ENCODE measurements at places on chromosomes 12 and 14.

DNA sequence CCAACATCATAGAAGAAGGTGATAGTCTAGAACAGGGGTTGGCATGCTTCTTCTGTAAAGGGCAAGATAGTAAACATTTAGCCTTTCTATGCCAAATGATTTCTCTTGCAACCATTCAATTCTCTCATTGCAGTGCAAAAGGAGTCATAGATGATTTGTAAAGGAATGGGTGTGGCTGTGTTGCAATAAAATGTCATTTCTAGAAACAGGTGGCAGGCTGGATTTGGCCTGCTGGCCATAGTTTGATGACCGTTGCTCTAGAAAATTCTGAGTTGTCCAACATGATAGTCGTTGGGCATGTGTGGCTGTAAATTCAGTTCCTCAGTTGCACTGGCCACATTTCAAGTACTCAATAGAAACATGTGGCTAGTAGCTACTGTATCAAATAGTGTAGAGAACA, 21.7 kb downstream of the SMCO2 start:
- no peak overlapping the region for H3K4me3 ChIP-seq
- no peak overlapping the region for H3K27ac ChIP-seq
- DNase-seq: no peak
- no peaks in the 10 kb centered on the region for H3K36me3 ChIP-seq
- H3K27me3 ChIP-seq: no peaks in the 10 kb centered on the region
- no peaks in the 10 kb centered on the region for H3K4me1 ChIP-seq

DNA sequence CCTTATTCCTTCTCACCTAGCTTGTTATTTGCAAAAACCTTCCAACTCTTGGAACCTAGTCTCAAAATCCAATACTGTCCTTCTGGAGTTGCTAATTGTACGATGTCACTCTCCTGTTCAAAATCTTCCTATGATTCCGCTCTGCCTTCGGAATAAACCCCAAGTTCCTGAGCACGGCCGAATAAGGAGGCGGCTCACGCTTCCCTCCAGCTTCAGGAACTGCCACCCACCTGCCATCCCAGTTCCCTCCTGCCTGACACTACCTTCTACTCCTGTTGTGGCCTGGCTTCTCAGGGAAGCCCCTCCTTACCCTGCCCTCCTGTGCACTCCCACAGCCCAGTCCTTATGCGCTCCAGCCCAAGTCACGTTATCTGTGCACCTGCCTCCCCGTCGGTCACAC, 73.2 kb downstream of the SETD3 start:
- no peak overlapping the region for H3K27ac ChIP-seq
- no peaks in the 10 kb centered on the region for H3K27me3 ChIP-seq
- H3K4me3 ChIP-seq: no peak overlapping the region

DNA sequence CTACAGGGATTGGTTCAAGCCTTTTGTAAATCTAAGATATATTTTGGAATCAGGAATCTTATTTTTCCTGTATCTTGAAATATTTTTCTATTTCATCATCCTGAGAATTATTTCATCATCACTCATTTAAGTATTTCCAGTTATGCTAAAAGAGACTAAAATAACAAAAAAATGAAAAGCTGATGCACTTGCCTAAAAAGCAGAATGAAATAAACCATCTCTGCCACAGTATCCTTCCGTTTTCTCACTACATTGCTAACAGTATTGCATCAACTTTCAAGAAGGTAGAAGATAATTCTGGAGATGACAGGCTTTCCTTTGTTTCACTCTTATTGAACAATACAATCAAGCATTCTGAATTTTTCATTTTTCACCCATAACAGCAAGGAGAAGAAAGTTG, 31.1 kb upstream of the EIF5 start:
- H3K27me3 ChIP-seq: no peaks in the 10 kb centered on the region
- H3K4me1 ChIP-seq: no peaks in the 10 kb centered on the region
- DNase-seq: no peak
- no peaks in the 10 kb centered on the region for H3K36me3 ChIP-seq

DNA sequence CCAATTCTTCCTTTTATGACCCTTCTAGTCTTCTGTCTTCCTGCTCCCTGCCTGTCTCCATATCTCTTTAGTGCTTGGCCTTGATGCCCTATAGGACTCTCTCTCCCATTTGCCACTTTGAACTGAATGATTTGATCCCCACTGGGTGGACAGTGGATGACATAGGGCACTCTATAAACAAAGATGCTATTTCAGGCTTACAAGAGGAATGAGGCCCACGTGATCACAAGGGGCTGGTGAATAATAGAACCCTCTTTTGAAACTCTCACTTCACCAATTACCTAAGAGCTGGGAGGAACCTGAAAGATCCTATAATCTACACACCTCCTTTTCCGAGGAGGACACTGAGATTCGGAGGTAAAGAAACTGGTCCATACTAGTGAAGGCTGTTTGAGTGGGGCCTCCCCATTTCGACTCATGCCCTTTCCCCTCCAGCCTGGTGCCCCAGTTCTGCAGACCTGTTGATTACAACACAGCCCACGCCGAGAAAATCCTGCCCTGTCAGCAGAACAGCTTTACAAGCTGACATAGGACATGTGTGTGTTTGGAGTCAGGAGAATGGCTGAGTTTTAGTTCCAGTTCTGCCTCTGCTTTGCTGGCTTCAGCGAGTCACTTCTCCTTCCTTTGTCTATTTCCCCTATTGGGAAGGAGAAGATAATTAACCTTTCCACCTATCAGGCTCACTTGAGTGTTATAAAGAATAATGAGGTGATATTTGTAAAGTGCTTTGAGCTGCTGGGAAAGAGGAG, 400.3 kb downstream of the ZFP36L1 start:
- no peaks in the 10 kb centered on the region for H3K27me3 ChIP-seq
- H3K36me3 ChIP-seq: no peaks in the 10 kb centered on the region
- H3K4me1 ChIP-seq: peaks cover 46% of the 10 kb centered on the region
- no peak overlapping the region for H3K27ac ChIP-seq

DNA sequence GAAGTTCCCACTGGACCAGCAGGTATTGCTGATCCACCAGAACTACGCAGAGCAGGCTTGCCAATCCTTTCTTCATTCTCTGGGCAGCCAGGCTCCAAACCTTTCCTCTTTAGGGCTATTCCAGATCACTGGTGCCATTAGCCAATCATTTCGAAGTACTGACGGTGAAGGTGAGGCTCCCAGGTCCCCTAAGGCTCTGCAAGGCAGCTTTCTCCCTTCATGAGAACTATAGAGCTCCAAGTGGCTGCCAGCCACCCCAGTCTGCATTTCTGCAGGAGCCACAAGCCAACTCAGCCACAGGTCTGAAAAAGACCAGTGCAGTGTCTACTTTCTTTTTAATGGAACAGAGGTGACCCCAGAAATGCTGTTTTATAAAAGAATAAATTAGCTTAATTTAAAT, 48.7 kb downstream of the RAB35 start:
- H3K27me3 ChIP-seq: no peaks in the 10 kb centered on the region
- no peak for DNase-seq
- H3K36me3 ChIP-seq: no peaks in the 10 kb centered on the region

DNA sequence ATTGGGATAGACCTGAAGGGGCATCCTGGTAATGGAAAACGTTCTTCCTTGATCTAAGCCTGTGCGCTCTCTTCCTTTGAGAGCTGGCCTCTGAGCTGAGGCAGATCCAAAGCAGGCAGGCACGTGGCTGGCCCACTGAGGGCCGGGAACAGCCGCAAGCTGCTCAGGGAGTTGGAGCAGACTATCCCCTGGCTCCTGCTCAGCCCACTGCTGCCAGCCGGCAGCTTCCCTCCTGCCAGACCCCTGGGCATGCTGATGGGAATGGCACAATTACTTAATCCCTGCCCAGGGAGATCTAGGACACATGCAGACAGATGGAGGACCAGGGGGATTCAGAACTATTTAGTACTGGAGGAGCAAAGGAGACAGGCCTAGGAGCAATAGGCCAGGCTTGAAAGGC, 14.4 kb downstream of the NEUROD4 start:
- H3K27ac ChIP-seq: no peak overlapping the region
- H3K4me3 ChIP-seq: no peak overlapping the region
- H3K27me3 ChIP-seq: no peaks in the 10 kb centered on the region
- H3K4me1 ChIP-seq: no peaks in the 10 kb centered on the region
- H3K36me3 ChIP-seq: no peaks in the 10 kb centered on the region
- DNase-seq: no peak

DNA sequence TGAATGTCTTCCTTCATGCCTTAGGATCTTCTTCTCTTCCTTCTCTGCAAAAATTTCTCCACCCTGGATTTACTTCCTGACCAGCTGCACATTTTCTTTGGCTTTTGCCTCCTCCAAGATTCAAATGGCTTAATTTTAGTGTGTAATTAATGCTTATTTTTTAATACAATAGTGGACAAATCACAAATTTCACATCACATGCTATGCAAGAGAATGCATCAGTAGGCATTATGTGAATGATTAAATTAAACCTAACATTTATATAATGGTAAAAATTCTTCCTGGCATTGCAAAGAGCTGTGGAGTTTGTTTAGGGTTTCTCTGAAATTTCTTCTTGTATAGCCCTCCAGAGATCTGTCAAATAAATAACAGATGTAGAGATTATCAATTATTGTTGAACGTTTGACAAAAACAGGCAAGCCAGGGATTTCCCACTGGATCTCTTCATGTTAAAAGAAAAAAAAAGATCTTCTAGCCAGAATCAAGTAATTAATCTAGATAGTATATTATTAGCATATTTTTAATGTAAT, 84.4 kb downstream of the NAV3 start:
- H3K4me1 ChIP-seq: no peaks in the 10 kb centered on the region
- H3K4me3 ChIP-seq: no peak overlapping the region
- H3K27ac ChIP-seq: no peak overlapping the region

GRCh38 chr14:104868811-104869572, 3.9 kb downstream of the CEP170B start:
- no peaks in the 10 kb centered on the region for H3K4me1 ChIP-seq
- no peaks in the 10 kb centered on the region for H3K27me3 ChIP-seq
- DNase-seq: no peak
- no peaks in the 10 kb centered on the region for H3K36me3 ChIP-seq
- H3K4me3 ChIP-seq: no peak overlapping the region
- H3K27ac ChIP-seq: no peak overlapping the region

GRCh38 chr14:93014058-93015023, 91.4 kb downstream of the CHGA start:
- no peak for DNase-seq
- no peaks in the 10 kb centered on the region for H3K27me3 ChIP-seq
- no peak overlapping the region for H3K4me3 ChIP-seq
- H3K27ac ChIP-seq: peak overlapping the region; percentile 39
- H3K4me1 ChIP-seq: peaks cover 6% of the 10 kb centered on the region
